M059J (cell line): ENCODE measurements at places on chromosomes 1 and 21.

- peak; percentile 22 for DNase-seq
Measured at GRCh38 chr1:113433184-113433583, 42.9 kb downstream of the MAGI3 start.

DNA sequence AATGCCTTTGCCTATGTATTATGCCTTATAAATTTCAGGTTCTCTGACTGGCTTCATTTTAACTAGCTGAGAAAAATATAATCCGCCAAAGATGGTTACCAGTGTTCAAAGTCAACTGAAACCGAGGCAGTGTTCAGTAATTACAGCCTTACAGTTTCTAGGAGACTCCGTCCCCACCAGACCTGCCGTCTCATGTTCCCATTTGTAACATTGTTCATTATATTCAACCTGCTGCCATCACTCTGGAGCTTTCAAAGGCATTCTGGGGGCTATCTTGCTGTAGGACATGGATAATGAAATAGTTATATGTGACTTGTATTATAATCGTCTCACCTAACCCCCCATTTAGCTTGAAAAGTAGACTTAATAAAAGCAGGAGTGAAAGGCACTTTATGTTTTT, 302.5 kb downstream of the RWDD3 start:
- no peak for DNase-seq

DNA sequence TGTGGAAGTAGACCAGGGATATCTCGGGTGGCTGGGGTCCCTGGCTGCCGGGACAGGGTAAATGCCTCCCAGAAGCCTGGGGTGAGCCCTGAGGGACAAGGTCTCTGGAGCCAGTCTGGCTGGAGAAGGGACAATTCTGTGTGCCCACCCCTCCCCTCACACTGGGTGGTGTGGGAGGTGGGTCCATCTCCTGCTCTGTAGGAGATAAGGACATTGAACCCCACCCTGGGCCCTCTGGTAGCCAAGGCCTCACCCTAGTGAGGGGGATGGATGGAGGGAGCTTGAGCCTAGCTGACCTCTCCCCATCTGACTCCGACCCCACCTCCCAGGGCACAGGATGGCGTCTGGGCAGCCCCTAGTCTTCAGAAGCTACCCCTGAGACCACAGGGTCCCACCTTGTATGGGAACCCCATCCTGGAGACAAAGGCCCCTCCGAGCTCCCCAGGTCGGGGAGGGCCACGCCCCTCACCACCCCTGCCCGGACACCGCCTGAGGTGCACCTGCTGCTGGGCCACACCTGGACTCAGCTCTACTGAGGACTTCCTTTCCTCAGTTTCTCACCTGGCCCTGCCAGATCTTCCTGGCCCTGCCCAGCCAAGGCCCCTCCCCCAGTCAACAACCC, 4.3 kb downstream of the AGRN start:
- no peak for DNase-seq

GRCh38 chr1:67686267-67687197, 1.5 kb downstream of the GADD45A start:
- DNase-seq, result peak; percentile 99

- DNase-seq, result no peak
Measured at GRCh38 chr1:203720242-203720641, 44.7 kb upstream of the LAX1 start.

- DNase-seq, result peak; percentile 98
Measured at GRCh38 chr1:162003830-162004215, 19.8 kb downstream of the OLFML2B start.

GRCh38 chr1:63828322-63829044, 54.7 kb downstream of the ROR1 start:
- no peak for DNase-seq

DNA sequence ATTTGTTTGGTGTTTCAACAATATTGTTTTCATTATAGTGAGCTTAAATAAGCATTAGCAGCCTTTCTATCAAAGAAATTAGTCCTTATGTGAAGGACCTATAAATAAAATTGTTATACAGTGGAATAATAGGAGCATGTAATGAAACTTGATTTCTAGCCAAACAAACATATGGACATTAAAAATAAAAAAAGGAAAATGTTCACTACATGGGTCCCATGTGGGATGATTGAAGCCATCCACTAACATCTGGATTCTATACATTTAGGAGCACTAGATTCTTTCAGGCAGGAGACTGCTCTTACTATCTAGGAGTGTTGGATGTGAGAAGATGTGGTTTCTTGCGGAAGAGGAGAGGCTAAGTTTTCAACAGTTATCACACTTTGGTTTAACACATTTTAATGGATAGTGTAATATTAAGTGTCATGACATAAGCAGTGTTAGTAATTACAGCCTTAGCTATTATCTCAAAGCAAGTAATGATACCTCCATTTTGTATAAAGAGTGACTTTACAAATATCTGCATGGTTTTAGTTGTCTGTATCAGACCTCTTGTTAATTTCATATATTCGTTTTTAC, 62.3 kb downstream of the LYPLAL1 start:
- no peak for DNase-seq

- DNase-seq, result peak; percentile 50
Measured at GRCh38 chr1:165144757-165145397, 211.6 kb downstream of the LMX1A start.

GRCh38 chr21:39033878-39034589, 149.2 kb downstream of the PSMG1 start:
- DNase-seq, result no peak

DNA sequence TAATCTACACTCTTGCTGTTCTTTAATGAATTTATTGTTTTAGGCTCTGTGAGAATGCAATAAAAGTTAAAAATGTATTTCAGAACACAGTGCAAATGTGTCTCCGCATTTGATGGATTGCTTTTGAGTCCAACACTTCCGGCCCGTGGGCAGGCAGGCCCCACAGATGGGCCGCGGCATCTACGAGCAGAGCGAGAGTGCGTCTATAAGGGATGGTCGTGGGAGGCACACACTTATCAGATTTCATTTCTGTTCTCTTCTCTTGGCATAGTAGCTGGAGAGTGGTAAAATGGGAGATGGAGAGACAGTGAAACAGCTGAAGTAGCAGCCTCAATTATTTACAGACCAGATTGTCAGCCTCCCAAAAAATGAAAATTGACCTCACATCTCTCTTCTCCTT, 134.2 kb downstream of the NAV1 start:
- DNase-seq, result no peak

DNA sequence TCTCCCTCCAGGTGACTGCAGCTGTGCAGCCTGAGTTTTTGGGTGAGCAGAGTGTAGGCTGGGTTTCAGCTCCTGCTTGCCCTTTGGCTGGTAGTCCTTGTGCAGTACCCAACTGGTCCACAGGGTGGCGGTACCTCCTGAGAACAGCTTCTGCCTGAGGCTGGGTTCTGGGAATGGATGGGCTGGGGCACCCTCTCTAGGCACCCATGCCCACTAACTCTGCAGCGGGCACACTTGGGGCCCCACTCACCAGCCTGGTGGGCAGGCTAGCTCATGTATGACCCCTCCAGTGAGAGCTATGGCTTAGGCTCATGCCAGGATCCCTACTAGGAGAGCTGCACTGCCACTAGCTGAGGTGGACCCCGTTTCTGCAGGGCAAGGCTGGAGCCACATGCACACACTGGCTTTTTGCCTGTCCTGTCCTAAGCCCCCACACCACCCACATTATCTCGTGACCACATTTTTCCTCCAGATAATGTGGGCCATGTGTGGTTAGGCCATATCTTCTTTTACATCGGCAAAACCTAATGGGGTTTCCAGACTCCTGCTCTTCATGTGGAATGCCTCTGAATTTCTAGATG, 15.5 kb upstream of the GSTM4 start:
- peak; percentile 61 for DNase-seq

DNA sequence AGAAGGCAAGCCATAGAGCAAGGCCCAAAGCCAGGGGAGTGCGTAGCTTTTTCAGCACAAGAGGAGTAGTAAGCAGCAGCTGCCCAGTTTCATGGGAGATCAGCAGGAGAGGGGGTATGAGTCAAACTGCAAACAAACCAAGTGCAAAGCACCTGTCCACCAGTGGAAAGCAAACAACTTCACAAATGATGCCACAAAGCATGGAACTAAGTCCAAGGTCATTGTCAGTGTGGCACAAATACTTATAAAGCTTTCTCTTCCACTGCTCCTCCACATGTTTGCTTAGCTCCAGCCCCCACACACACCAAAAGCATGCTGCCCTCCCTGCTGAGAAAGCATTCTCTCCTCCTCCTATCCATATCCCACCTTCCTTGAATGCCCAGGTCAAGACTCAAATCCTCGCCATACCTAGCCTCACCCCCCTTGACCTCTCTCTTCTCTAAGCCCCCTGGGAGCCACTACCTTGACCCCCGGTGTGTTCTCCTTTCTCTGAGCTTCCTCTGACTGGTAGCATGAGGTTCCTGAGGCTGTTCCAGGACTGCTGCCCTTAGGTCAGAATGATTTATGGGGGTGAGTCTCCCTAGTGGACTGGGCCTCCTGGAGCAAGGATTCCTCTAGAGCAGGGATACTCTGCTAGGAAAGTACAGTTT, 70.4 kb downstream of the DMAP1 start:
- DNase-seq, result no peak

GRCh38 chr1:236204656-236205055, 62.3 kb downstream of the GPR137B start:
- no peak for DNase-seq

- no peak for DNase-seq
Measured at GRCh38 chr1:29415861-29416260, 179.5 kb downstream of the PTPRU start.

DNA sequence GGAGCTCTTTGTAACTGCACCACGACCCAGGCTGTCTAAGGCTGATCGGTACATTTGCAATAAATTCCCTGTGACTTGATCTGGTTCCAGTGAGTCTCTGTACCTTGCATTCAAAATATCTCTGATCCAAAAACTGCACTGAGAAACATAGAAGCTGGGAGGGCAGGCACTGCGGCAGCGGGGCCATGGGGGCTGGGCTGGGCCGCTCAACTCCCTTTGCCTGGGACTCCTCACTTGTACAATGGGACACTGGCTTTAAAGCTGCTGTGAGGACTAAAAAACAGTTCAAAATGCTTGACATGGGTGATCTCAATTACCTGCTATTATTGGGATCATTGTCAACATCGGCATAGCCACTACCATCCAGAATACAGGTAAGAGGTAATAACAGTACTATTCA, 644.0 kb downstream of the AJAP1 start:
- DNase-seq, result no peak

GRCh38 chr1:157803851-157804250, 16.1 kb downstream of the FCRL1 start:
- DNase-seq, result no peak

DNA sequence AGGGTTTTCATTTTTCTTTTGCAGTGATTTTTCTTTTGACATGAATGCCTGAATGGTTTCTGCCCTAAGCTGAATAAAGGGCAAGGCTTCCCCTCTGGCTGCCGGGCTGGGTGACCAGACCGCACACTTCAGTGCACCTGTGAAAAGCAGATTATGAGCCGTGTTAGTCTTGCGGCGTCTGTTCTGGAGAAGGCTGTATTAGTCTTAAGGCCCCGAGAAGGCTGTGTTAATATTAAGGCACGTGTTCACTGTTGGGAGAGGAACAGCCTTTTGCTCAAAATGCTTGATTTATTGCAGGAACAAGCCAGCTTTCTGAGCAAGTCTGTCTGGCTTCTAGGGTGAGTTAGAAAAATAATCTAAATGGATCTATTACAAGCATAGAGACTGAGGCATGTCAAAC, 54.7 kb upstream of the DNAH14 start:
- no peak for DNase-seq

DNA sequence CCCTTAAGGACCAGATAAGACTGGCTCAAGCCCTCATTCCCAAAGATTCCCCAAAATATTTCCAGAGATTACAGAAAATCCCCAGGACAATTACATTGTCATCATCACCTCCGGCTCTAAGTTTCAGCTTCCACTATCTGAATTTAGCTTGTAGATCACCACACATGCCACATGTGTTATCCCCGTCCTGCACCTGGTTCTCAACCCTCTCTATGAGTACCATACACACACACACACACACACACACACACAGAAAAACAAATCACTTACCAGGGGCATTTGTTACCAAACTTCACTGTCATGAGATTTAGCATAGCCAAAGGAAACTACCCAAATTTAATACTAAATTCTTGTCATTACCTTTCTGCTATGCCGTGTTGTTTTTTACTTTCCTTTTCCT, 15.4 kb upstream of the TSPAN1 start:
- DNase-seq, result no peak

- DNase-seq, result peak; percentile 52
Measured at GRCh38 chr1:78650114-78650660, 556 bp downstream of the IFI44 start.

DNA sequence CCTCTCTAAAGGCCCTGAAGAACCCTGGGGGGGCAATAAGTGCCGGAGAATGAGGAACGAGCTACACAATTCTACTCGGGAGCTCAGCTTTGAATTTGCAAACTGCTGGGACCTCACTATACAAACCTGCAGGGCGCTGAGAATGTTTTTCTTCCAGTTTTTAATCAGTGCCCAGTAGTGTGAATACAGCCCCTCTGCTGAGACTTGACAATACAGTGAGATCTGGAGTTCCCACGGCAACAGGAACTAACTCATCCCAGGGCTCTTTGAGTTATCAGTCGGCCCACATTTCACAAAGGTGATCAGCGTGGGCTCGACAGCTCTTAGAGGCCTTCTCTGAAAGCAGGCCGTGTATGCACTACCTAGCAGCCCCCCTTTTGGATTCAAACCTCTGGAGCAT, 41.7 kb downstream of the TMEM53 start:
- peak; percentile 31 for DNase-seq

DNA sequence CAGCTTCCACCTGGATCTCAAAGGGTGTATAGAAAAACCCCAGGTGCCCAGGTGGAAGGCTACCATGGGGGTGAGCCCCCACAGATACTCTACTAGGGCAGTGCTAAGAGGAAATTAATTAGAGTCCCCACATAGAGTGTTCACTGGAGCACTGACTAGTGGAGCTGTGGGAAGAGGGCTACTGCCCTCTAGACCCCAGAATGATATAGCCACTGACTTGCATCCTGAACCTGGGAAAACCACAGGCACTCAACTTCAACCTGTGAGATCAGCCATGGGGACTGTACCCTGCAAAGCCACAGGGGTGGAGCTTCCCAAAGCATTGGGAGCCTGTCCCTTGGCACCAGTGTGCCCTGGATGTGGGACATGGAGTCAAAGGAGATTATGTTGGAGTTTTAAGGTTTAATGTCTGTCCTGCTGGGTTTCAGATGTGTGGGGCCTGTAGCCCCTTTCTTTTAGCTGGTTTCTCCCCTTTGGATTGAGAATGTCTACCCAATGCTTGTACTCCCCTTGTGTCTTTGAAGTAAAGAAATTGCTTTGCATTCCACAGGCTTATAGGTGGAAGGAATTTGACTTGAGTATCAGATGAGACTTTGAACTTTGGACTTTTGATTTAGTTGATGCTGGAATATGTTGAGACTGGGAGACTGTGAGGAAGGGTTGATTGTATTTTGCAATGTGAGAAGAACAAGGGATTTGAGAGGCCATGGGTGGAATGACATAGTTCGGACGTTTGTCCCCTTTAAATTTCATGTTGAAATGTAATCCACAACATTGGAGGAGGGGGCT, 31.8 kb upstream of the CDC14A start:
- DNase-seq, result no peak

GRCh38 chr1:210600421-210601159, 271.9 kb downstream of the HHAT start:
- peak; percentile 44 for DNase-seq

GRCh38 chr21:42923553-42924432, 1.6 kb downstream of the ERVH48-1 start:
- DNase-seq, result peak; percentile 92
